ENCODE measurements at places on chromosomes 6 and 20. TPM values are rescaled to one million over a fixed set of nuclear protein-coding genes. Genes with fewer than 3 reads are reported as not detected.

GRCh38 chr20:61881416-61881815 is 184.3 kb downstream of the TAF4 start:
- DNase-seq = no peak

- DNase-seq = no peak
Measured at GRCh38 chr6:139852488-139853140, 478.2 kb upstream of the CITED2 start.

GRCh38 chr6:7921632-7922092 is 11.1 kb upstream of the TXNDC5 start:
- no peak for DNase-seq

GRCh38 chr6:36598326-36598725 is 4.2 kb downstream of the SRSF3 start:
- no peak for DNase-seq

GRCh38 chr6:129513471-129513870 is 196.5 kb downstream of the ARHGAP18 start:
- DNase-seq = no peak

DNA sequence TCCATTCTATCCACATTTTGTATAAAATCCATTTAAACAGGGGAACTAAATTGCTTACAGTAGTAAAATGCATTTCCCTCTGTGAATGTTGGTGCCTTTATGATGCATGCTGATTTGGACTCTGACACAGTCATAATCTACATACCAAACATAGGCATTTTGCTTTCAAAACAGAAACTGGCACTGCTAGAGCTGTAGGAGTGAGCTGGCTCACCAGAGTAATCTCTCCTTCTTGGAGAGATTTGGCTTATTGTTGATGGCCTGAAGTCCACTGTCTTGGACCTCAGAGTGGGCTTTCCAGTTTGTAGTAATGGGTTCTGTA is 363.2 kb upstream of the FLRT3 start:
- no peak for DNase-seq

DNA sequence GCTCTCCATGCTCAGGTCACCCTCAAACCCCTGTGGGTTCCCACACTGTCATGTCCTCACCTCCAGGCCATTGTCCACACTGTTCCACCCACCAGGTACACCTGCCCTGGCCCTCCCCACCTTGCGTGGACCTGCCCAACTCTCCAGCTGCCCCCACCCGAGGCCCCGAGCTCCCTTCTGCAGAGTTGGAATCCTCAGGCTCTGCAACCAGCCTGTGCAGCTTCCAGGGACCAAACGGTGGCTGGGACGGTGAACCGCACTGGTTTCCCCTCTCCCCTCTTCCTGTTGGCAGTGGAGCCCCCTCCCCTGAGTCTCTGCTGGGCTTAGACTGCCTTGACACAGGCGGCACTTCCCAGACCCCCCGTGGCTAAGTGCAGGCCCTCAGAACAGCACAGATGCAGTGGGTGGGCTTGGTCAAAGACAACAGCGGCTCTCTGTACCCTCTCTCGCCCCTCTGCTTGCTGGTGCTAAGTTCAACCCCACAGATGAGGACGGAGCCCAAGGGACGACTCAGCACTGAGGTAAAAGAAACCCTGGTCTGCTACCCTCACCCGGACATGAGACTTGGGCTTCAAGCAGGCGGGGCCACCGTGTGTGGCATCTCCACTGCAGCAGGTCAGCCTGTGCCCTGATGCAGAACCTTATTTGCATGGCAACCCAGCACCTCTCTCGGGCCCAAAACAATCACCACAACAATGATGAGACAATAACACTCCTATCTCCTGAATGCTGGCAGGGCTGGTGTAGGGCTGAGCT is 11.0 kb downstream of the ZBP1 start:
- no peak for DNase-seq

DNA sequence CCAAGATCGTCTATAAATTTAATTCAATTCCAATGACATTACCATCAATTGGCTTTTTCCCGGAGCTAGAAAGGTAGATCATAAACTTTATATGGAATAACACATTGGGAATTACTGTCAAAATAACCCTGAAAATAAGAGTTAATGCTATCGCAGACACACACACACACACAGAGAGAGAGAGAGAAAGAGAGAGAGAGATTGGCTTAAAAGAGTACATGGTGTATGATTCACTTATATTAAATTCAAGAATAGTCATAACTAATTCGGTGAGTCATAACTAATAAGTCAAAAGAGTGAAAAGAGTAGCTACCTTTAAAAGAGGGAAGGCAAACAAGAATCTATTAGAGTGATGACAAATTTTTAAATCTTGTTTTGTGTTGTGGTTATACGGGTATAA is 425.5 kb downstream of the TBC1D32 start:
- DNase-seq = no peak

- DNase-seq = no peak
Measured at GRCh38 chr6:144302701-144303372, 17.7 kb downstream of the UTRN start.

DNA sequence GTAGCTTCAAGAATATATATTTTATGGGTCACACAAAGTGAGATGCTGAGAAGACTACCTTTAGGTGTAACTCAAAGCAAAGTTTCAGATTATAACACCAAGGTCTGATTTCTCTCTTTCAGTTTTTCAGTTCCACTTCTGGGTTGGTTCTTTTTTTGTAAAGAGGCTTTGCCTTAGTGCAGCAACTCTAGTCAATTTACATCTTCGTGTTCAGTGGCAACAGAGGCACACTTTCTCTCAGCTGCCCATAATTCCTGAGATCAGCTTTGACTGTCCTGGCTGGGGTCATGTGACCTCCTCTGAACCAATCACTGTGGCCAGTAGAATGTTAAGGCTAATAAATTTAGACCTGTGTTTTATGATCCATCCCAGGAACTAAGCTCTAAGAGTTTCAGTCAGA is 120.2 kb downstream of the TINAG start:
- DNase-seq = no peak

DNA sequence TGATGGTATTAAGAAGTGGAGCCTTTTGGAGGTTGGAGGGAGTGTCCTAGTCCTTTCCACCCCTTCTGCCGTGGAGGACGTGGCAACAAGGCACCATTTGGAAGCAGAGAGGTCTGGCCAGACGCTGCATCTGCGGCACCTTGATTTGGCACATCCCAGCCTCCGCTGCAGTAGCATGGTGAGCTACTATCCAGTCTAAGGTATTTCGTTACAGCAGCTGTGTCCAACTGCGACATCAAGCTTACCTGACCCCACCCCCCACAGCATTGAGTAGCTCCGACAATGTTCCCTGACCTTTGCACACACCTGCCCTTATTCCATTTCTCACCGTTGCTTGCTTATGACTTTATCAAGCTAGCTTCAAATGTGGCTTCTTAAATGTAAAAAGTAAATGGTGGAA is 29.8 kb upstream of the SYNJ2 start:
- no peak for DNase-seq

GRCh38 chr6:150373260-150373701 is 4.5 kb downstream of the IYD start:
- no peak for DNase-seq

GRCh38 chr6:53410508-53411258 is 61.9 kb upstream of the ELOVL5 start:
- DNase-seq = peak; percentile 32

DNA sequence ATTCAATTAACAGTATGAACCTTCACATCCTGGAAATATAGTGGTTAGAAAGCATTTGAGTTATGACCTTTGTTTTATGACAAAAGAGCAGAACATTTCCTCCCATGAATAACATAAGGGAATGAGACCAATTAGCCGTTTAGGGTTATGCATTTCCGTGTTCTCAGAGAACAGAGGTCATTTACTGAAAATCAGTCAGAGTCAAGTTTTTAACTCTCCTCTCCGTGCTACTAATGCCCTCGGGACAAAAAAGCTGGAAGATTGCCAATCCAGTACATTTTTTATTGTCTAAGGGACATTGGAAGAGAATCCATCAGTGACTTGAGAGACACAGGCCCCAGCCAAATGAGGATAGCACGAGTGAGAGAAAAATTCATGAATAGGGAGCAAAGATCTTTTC is 632.7 kb downstream of the RFPL4B start:
- no peak for DNase-seq

GRCh38 chr6:23340271-23340670 is 770.9 kb downstream of the HDGFL1 start:
- no peak for DNase-seq

GRCh38 chr6:51459958-51460357 is 627.5 kb downstream of the PKHD1 start:
- DNase-seq = no peak

DNA sequence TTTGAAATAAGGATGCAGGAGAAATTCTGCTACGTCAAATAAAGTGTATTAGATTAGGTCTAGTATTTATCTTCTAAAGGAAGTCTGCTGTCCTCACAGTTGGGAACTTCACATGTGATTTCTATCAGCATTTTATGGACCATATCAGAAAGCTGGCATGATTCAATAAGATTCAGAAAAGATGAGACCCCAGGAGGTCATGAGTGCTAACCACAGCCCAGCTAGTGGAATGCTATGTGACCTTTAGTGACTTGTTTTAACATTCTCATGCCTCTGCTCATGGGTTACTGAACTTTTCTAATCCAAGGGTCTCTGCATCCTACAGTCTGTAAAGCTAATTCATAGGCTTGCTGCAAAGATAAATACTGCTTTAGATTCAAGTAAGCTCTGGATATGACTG is 150.1 kb downstream of the GMPR start:
- no peak for DNase-seq

- DNase-seq = no peak
Measured at GRCh38 chr6:129340983-129341382, 369.0 kb downstream of the ARHGAP18 start.

DNA sequence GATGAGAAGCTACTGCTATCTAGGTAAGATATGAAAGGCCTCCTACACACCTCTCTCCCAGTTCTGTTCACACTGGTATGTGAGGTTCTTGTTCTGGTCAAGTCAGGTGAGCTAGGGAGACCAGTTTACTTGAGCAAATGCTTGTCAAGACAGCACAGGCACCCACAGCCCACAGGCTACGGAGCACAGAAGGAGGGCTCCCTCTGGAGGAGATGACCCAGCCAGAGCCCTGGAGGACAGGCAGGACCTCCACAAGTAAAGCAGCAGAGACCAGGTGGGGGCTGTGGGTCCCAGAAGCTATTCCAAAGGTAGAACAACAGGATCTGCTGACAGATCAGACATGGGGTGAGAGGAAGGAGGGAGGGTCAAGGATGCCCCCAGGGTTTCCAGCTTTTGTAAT is 13.2 kb downstream of the MMP24OS start:
- DNase-seq = no peak

DNA sequence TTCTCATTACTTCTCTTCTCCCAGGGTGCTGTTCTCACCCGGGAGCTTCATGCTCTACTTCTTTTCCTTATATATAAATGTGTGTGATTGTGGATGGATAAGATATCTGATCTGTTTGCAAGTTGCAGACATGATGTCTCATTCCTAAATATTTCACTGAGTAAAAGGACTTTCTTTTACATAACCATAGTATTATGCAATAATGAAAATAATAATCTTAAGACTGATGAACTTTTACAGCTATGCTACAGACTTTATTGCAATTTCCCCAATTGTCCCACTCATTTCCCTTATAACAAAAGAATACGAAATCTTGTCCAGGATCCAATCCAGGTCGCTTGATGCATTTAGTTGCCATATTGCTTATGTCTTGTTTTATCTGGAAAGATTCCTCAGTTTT is 284.5 kb upstream of the JAG1 start:
- no peak for DNase-seq

DNA sequence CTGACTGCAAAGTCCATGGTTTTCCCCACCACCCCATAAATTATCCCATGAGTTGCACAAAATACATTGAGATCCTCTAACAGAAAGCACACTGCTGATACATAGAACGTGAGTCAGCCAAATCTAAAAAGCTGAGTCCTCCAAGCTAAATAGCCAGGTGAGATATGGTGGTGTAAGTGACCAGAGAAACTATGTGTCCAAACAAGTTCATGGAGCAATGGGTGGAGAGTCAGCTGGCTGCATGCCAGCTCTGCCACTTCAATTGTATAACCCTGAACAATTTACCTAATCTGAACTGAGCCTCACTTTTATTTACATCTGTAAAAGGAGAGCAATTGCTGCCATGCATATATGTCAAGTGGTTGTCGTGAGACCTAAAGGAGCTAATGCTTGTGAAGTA is 9.7 kb downstream of the SNAP25 start:
- no peak for DNase-seq

DNA sequence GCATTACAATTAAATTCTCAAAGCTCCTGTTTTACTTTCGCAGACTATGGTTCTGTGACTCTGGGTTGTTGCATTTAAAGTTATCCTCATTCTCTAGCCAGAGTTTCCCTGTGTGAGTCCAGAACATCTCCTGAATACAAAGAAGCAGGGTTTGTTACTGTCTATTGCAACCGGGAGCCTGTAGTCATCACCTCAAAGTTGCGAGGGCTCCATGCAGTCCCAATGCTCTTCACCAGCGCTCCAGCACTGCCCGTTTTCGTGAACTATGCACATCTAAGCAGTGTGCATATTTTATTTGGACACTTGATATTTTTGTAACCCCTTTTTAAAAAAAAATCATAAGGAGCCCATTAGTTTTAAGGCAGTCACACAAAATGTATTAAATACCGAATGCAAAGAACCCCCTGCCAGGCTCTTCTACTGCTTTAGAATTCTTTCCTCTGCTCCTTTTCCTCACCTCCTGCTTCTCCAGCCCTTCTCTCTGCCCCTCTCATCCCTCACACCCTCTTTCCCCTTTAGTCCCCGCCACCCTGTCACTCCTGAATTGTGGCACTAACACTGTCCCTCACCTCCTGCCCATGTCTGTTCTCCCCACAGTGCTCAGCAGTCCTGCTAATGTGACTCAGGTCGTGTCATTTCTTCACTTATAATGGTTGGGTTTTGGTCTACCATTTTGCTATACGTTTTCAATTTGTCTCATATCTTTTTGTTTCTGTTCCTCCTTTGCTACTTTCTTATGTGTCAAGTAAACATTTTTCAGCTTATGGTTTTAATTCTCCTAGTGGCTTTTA is 1.1 kb upstream of the HLA-C start:
- DNase-seq = no peak

- no peak for DNase-seq
Measured at GRCh38 chr6:99790679-99791078, 184.0 kb downstream of the PRDM13 start.

- DNase-seq = peak; percentile 35
Measured at GRCh38 chr6:109526905-109527628, 44.0 kb upstream of the ZBTB24 start.

DNA sequence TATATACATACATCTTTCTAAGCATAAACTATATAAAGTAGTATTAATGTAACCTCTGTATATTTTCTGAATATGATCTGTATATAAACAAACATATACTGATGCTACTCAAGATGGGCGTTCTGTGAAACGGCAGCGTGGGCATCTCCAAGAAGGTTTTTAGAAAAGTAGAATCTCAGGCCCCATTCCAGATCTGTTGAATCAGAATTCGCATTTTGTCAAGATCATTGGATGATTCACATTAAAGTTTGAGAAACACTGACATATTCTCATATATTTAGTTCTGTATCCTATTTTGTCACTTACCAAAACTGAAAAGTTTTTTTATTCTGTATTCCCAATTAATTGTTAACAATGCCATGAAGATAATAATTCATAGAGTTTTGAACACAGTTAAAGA is 5.5 kb downstream of the C6orf141 start:
- no peak for DNase-seq

Gene SLC17A2
- total RNA-seq = 0.10 TPM

Gene FKBP1C
- 2.7 TPM for total RNA-seq

Gene SCRT2
- not detected for total RNA-seq

Gene TP53RK
- 18.5 TPM for total RNA-seq

Gene RUNX2
- total RNA-seq = 12.7 TPM

Gene SMLR1
- total RNA-seq = not detected

Gene FARS2
- total RNA-seq = 23.8 TPM

Gene OPN5
- not detected for total RNA-seq

Gene SRMS
- total RNA-seq = not detected

Gene SIRPD
- not detected for total RNA-seq

Gene KCNK15
- total RNA-seq = 1.1 TPM

Gene ZBTB12
- 5.1 TPM for total RNA-seq

Gene CALHM5
- total RNA-seq = not detected
